ENCODE measurements at places on chromosomes 6 and 20.

DNA sequence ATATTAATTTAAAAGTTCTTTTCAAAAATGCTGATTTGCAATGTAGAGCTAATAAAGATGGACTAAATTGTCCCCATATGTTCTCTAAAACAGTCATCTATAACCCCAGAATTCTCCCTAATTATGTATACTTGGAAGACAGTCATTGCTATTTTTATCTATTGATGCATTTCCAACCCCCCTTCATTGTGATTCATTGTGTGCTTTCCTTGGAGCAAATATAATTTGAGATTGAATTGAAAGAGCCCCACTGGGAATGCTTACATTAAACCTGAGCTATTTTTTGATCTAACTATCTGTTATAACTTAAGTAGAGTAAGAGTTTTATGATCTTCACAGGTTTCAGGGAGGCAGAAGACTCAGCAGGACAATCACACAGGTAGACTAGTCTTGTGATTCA is 73.7 kb upstream of the PTCHD4 start:
- DNase-seq = no peak

GRCh38 chr20:62618611-62619529 is 23.4 kb upstream of the SLCO4A1 start:
- no peak for DNase-seq

GRCh38 chr6:127865108-127865507 is 35.8 kb downstream of the THEMIS start:
- no peak for DNase-seq

DNA sequence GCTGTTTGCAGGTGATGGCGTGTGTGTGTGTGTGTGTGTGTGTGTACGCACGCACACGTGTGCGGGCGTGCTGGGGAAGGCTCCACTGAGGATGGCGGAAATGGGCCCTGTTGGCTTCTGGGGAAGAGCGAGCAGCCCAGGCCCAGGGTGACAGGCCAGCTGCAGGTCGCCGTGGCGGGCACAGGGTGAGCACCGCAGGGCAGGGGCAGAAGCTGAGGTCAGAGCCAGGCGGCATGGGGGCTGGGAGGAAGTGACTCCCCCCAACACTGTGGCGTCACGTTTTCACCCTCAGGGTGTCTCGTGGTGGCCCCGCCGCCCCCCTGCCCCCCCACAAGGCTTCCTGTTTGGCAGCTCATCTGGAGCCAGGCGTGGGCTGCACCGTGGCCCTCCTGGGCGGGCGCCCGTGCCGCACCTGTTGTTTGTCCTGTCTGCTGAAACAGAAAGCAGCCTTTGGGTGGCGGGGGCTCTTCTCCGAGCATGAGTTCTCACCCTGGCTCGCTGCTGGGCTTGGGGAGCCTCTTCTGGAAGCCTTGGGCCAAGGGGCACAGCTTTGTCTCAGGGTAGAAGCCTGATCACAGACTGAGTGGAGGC is 7.1 kb downstream of the RBM38 start:
- peak; percentile 83 for DNase-seq

- no peak for DNase-seq
These were observed 10.9 kb upstream of the CALHM6 start for GRCh38 chr6:116450185-116450710.

DNA sequence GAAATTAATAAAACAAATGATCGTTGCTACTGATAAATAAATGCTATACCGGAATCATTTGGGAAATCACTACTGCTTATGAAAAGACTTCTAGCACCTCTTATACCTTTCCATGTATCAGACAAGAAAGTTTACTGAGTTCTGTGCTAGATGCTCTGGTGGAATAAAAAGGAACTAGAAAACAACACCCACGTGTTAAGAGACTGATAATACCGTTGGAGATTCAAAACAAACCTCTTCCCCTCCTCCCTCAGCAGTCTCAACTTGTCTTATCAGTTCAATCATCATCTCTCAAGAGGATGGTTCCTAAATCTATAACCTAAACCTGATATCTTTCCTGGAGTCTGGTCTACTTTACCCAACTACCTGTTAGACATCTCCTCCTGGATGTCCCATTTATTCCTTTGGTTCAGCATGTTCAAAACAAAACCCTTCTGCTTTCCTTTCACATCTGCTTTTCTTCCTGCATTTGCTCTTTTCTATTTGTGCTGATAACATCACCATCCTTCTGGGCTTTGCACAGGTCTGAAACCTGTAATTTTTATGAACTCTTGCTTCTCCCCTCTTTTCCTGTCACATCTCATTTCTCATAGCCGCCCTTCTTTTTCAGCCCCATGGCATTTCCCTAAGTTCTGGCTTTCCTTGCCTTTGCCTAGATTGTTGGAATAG is 122.2 kb downstream of the COL19A1 start:
- DNase-seq = no peak

- no peak for DNase-seq
These were observed 10.4 kb downstream of the SCML4 start for GRCh38 chr6:107813555-107814194.

DNA sequence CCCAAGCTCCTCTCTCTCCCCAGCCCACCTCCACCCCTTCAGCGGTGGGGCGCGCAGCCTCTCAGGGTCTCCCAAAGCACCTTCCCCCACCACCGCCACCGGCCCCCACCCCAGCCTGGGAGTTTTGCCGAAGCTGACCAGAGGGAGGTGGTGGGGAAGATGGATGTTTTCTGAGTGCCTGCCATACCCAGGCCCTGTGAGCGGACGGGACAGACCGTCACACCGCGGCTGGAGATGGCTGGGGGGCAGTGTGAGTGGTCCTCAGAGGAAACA is 5.7 kb downstream of the C20orf204 start:
- no peak for DNase-seq

- DNase-seq = no peak
These were observed 176.2 kb upstream of the SASH1 start for GRCh38 chr6:148166339-148166968.

- DNase-seq = no peak
These were observed 298.9 kb upstream of the BMP2 start for GRCh38 chr20:6468423-6469116.

- DNase-seq = no peak
These were observed 24.9 kb downstream of the ZNF334 start for GRCh38 chr20:46488451-46488850.

DNA sequence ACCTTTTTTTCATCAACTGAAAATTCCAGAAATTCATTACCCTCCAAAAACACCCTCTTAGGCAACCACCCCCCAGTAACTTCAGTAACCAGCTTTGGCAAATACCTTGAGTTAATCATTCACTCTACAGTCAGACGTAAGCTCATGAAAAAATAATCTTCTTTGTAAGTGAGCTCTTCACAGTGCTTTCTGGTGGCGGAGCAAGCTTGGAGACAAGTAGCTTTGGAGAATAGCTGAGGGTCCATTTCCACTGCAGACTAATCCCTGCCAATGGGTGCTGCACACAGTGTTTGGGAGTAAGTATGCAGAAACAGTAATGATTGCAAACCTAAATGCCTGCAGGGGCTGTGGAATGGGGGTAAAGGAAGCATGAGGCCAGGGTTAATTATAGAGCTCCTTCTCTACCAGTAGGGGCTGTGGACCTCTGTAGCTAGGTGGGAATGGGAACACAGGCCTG is 56.8 kb upstream of the HINT3 start:
- no peak for DNase-seq

- no peak for DNase-seq
These were observed 136.2 kb downstream of the HIVEP1 start for GRCh38 chr6:12148317-12148801.

- no peak for DNase-seq
These were observed 109.2 kb downstream of the NCOA3 start for GRCh38 chr20:47610945-47611250.

DNA sequence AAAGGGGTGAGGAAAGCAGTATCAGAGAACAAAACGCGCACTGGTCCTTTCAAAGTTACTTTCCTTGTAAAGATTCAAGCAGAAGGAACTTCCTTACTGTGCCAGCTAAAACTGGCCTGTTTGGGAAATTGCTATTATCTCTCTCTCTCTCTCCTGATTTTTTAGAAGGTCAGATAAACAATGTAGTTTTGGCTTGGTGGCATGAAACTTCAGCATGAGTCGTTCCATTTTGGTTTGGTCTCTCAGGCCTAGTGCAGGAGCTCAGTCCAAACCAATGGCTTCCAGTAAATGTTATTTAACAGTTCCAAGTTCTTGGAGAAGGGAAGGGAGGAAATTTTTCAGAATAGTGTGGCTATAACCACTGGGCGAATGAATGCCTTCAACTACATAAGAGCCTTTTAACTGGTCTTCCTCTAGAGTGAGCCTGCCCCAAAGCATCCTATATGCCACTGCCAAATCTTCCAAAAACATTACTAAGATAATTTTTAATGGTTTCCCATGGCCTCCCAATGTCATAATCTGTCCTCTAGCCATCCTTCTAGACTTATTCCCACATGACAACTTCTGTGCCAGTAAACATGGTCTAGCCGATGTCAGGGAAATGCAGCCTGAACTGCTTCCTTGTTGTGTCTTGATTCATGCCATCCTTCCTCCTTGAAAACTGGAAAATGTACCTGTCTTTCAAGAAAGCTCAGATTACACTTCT is 9.1 kb upstream of the SNX9 start:
- DNase-seq = no peak

Data from activated T-cell treated with anti-CD3 and anti-CD28 coated beads for 1 hour (primary cell).